Stimulated activated CD4-positive, alpha-beta T cell treated with anti-CD3 and anti-CD28 coated beads, Interleukin-4, amount 100 ng/mL, for 4 hours (primary cell): ENCODE measurements at places on chromosomes 5 and 9.

DNA sequence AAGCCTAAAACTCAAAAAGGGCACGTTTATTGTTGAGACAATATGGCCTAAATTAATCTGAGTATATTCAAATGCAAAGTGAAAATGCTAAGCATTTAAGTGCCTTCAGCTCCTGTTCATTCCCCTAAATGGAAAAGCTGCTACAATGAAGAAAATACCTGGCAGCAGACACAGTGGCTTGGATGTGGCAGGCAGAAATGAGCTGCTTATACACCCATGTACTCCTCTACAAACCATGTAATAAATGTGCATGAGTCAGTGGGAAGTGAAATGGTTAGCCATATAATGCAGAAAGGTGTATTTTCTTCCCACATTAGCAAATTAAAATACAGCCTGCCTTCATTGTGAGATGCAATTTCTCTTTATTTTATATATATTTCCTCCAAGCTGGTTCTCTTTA lies 859.2 kb upstream of the SEMA6A start:
- no peak for DNase-seq

GRCh38 chr5:6399980-6400910 lies 21.9 kb upstream of the MED10 start:
- DNase-seq: no peak

DNA sequence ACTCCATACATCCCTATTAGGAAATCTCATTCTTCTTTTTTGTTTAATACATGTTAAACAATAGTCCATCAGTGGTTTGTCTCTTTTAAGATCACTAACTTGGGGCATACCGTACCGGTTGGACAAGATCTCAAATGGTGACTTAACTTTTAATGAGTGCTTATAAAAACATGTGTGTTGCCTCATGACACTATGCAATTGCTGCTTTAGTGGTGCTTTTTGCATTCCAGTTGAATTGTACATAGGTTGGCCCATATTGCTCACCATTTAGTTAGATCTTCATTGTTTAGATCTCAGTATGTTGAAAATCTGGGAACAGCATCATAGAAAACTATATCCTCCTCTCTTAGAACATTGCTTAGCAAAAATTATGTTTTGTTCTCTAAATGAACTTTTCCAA lies 17.8 kb downstream of the C9orf85 start:
- no peak for DNase-seq

DNA sequence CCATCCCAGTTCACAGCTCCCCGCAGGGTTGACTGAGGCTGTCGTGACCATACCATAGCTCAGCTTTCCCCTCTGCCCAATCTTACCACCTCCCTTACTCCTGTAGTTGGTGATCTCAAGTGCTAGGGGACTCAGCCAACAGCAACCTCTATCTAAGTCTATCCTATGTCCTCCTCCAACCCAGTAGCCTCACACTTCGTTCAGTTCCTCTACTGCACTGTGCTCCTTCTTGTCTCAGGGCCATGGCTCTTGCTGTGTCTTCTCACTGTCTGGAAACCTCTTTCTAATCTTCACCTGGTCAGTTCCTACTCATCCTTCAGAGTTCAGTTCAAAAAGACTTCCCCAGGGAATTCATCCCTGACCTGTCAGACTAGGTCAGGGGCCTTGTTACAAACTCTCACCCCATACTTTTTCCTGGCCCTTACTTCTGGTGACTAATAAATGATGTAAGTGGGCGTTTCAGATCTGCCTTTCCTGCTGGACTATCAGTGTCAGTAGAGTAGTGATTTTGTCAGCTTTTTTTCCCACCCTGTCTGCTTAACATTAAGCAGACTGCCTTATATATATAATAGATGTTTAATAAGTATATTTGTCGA lies 53.6 kb upstream of the NR3C1 start:
- no peak for DNase-seq

DNA sequence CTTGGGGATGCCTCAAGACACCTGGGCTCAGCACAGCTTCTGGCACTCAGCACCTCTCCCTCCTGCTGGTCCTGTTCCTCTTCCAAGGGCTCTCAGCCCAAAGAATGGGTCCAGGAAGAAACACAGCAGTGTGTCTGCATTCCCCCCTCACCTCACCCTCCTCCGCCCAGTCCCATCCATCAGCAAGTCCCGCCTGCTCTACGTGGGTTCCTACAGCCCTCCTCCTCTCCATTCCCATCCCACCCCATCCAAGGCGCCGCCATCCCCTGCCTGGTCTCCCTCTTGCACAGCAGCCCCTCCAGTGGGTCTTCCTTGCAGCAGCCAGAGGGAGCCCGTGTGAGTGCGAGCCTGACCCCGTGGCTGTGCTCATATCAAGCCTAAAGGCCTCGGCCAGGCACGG lies 52.3 kb upstream of the RPL26L1 start:
- no peak for DNase-seq

GRCh38 chr9:91486699-91487497 lies 63.3 kb upstream of the NFIL3 start:
- no peak for DNase-seq

- DNase-seq: no peak
These were observed 15.3 kb downstream of the C9orf152 start for GRCh38 chr9:110192531-110193261.

- no peak for DNase-seq
These were observed 12.6 kb upstream of the SLC12A7 start for GRCh38 chr5:1124205-1125029.

GRCh38 chr9:76812591-76812990 lies 48.4 kb downstream of the PCA3 start:
- no peak for DNase-seq

DNA sequence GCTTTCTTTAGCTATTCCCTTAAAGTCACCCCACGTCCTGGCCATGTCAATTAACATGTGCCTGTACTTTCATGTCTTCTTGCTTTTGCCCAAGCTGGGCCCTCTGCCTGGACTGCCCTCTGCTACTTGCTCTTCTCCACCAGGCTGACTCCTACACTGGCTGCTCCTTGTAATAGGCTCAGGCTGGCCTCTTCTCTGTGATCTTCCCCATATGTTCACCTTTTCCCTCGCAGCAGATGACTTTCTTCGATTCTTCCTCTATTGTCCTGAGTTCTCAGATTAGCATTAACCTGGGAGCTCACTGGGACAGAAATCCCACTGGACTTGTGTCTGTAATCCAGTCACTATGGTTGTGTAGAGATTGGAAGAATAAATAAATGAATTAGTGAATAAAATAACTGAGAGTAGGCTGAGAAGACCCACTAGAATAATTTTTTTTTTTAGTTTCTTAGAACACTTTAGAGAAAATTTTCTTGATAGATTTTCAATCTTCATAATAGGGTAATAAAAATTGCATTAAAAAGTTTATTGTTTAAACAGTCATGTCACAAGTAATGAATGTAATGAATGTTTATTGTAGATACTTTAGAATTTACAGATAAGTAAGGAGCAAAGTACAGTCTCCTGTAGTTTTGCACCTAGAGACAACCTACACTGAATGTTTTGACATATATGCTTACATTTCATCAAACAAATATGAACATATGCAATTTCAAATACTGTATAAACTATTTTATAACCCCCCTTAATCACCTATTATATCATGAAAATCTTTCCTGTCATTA lies 47.4 kb upstream of the TNFSF15 start:
- no peak for DNase-seq

DNA sequence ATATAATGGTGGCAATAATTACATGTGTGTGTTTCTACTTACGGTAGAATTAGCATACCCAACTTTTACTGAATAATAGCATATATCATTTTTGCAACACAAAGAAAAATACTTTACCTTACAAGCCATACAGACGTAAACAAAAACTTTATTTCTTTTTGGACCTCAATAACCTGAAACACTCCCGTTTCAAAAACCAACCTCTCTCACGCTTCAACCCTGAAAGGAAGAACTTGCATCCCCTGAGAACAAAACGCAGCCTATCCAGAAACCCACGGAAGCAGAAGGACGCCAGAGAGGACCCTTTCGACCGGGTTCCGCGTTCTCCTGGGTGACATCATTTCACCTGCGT lies at the start of gene RNF38:
Gene RNF38 (minus strand): TSS at position 290 of the 352 bp plus-strand sequence. CDS start 161 bp downstream, at position 129.
- DNase-seq: no peak
